Kidney tubule cell (primary cell): ENCODE measurements at places on chromosomes 5 and 9.

GRCh38 chr9:114235033-114235661, 79.8 kb downstream of the COL27A1 start:
- DNase-seq: no peak

DNA sequence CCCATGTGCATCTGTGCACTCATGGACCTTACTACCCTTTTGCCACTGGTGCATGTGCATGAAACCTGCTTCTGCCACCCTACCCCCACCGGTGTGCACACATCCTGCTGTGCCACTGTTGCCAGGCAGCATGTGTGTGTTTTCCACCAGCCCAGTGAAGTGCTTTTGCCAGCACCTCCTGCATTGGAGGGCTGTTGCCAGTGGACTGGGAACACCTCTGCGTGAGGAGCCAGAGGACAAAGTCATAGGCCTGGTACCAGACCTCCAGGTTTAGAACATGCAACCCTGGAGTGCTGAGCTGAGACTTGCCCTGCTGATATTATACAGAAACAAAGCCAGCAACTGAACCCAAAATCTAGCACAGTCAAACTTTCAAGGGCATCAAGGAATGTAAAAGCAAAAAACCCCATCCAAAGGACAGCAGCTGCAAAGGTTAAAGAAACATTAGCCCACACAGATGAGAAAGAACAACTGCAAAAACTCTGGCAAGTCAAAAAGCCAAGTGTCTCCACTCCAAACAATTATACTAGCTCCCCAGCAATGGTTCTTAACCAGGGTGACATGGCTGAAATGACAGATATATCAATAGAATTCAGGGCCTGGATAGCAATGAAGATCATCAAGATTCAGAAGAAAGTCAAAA, 70.6 kb upstream of the PTPN3 start:
- DNase-seq: no peak

- no peak for DNase-seq
Observed at GRCh38 chr9:72997387-72997995, 44.6 kb upstream of the ALDH1A1 start.

- DNase-seq: no peak
Observed at GRCh38 chr9:96177005-96177718, 124.8 kb downstream of the HSD17B3 start.

- DNase-seq: no peak
Observed at GRCh38 chr5:115064380-115064779, 105.3 kb downstream of the TRIM36 start.

- DNase-seq: no peak
Observed at GRCh38 chr9:86481466-86481865, 127.3 kb upstream of the TUT7 start.

DNA sequence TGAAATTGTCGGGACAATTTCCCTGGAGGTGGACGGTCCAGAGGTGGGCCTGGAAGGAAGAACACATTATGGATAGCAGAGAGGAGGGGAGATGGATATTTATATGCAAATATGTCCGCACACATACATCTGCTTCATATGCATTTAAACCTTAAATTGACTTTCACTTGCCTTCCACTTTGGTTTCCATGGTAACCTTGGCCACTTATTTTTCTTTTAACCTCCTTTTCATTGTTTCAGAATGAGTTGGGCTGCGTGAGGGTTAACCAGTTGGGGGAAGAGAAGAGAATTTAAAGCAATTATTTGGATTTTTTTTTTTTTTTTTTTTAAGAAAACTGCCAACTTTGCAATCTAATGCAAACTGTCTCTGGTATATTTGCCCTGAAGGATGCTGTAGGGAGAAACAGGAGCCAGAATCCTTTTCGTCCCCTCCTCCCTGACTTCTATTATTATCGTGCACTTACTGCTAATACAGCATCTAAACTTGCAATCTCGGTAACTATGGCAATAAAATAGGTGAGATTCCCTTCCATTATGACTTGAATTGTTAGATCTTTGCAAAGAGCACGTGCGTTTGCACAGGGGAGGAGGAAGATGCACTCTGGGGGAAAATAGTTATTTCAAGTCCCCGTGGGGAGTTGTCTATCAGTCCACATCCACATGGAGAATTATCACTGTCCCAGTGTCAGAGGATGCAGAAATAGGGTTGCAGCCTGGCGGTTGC, 35.6 kb downstream of the TLR4 start:
- no peak for DNase-seq
